CD4-positive, alpha-beta T cell treated with Interleukin-6 at 100 ng/mL for 8 hours (primary cell): ENCODE measurements at places on chromosomes 12 and 14.

DNA sequence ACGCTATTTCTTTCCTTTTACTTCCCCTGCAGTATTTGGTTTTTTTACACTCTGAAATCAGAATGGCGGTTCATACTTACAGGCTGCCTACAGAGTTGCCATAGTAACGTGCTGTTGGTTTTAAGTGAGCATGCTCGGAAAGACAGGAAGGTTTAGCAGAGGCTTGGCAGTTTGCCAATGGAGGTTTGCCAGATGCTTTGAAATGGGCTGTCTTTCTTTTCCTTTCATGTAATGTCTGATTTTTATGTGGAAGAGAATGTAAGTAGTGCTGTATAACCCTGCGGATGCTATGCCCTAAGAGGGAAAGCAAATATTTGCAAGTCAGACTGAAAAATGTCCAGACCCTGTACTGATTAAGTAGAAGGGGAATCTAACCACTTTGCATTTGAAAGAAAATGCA, 32.8 kb downstream of the ARID4A start:
- peak; percentile 97 for DNase-seq

DNA sequence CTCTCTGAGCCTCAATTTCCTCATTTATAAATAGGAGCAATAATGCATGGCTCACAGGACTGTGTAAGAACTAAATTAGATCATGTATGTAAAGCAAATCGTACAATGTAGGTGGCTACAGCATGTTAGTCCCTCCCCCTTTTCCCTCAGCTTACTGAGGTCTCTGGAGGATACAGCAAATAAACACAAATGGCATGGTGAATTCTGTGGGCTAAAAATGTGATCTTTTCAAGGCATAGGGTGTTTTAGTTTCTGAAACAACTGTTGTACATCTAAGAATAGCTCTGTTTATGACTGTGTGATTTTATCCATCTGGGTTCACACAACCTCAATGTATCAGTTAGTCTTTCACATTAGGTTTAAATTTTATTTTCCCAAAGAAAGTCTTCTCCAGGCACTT, 121.2 kb upstream of the PLEKHG7 start:
- DNase-seq, result no peak

DNA sequence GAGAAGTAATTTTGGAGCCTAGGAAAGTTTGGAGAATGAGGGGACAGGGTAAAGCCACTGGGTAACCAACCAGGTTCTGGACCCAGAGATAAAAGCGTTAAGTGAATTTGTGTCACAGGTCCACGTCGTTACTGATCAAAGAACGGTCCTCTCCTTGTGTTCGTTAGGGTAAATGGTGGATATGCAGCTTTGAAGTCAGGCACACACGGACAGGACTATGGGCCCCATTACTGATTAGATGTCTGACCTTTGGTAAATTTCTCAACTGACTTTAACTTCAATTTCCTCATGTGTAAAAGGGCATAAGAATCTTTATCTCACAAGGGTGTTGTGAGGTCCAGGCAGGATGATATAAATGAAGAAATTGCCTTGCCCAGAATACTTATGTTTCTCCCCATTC, 76.6 kb downstream of the EMP1 start:
- no peak for DNase-seq

GRCh38 chr12:49821373-49822287, 6.6 kb downstream of the NCKAP5L start:
- DNase-seq, result no peak

DNA sequence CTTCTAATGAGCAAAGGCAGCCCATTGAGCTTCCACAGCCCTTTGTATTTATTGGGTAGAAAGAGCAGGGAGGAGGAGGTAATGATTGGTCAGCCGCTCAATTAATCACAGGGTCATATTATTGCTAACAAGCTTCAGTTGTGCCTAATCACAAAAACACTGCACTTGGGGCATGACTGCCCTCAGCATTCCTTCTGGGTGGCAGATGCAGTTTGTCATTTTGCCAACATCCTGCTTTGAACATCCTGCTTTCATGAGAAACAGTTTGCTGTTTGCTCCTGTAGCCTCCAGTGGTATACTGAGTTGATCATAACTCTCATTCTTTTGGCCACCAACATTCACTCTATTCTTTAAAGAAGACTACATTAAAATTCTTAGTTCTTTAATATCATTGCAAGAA, 462.9 kb upstream of the MIS18BP1 start:
- DNase-seq, result no peak

DNA sequence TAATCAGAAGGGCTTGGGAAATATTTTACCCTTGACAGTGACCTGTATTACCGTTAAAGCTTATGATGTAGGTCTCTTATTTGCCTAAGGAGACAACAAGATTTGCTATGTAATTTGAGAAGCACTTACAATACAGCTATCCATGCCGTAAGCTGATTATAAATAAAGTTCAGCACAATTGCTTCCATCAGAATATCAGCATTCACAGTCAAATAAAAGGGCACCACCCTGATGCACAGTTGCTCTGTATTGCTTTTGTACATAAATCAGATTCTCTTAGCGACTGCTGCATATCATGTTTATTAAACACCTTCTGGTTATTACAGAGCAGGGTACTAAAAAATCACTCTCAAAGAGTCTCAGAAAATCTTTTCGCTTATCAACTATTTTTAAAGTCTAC, 67.3 kb upstream of the VRK1 start:
- DNase-seq, result no peak

GRCh38 chr12:18827913-18828312, 90.0 kb downstream of the CAPZA3 start:
- no peak for DNase-seq

GRCh38 chr12:27818401-27818918, 38.4 kb upstream of the MANSC4 start:
- DNase-seq, result no peak

DNA sequence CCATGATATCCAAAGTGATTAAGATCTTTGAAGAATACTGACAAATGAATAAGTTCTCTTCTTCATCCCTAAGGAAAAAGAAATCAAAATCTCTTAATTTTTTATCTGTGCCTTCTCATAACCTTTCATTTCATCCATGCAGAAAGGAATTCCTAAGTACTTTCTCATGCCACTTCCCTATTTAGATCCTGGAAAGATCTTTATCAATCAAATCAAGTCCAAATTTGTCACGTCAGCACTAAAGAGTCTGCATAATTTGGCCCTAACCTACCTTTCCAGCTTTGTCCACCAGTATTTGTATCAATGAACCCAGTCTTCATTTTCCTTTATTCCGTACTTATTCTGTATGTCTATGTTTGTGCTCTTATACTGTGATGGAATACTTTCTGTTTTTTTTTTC, 41.2 kb downstream of the VEZT start:
- no peak for DNase-seq

- DNase-seq, result no peak
These were observed 432.1 kb downstream of the C12orf50 start for GRCh38 chr12:87597114-87597513.

GRCh38 chr14:44283836-44284235, 223.2 kb downstream of the FSCB start:
- DNase-seq, result no peak

DNA sequence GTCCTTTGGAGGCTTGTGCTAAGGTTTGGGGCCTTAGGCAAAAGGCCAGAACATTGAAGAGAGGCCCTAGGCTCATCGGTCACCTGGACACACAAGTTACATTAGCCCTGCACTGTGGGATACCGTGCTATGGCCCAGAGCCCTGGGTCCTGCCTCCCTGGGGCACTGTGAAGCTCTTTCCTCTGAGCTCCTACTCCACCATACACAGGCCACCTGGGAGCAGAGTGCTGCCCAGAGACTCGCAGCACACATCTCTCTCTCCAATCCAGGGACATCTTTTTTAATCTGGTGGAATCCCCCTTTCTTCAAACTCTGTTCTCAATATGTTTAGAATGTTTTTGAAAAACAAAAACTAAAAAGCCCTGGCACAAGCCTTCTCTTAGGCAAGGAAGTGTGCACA, 314.2 kb upstream of the RGS6 start:
- no peak for DNase-seq
